HCT116 (cell line): ENCODE measurements at places on chromosomes 5 and 9. TPM values are rescaled to one million over a fixed set of nuclear protein-coding genes. Genes with fewer than 3 reads are reported as not detected.

Gene APBA1
- total RNA-seq, result 0.20 TPM

Gene BAAT
- 0.25 TPM for total RNA-seq

Gene LCN10
- total RNA-seq, result not detected

GRCh38 chr5:63700241-63700640, 262.0 kb downstream of the HTR1A start:
- H3K36me3 ChIP-seq, result no peaks in the 10 kb centered on the region
- DNase-seq, result no peak
- H3K4me3 ChIP-seq, result no peak overlapping the region
- no peak overlapping the region for H3K27ac ChIP-seq
- H3K27me3 ChIP-seq, result no peaks in the 10 kb centered on the region
- H3K4me1 ChIP-seq, result no peaks in the 10 kb centered on the region

DNA sequence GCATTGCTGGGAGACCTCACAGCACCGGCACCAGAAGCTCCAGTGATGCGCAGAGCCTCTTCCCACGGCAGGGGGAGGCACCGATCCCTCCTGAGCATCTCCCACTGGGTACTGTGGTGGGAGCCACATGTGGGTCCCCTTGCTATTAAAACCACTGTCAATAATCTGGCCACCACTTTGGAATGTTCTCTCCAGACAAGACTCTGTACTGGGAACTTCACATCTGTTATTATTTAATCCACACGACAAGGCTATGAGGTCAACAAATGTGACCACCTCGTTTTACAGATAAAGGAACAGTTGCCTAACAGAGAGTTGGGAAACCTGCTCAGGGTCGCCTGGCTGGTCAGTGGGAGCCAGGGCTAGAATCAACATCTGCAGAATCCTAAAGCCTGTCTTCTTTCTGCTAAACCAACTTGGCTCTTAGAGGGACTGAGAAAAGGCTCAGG, 72.7 kb downstream of the EPB41L4B start:
- H3K36me3 ChIP-seq, result no peaks in the 10 kb centered on the region
- peaks cover 6% of the 10 kb centered on the region for H3K4me1 ChIP-seq
- no peaks in the 10 kb centered on the region for H3K27me3 ChIP-seq
- no peak overlapping the region for H3K4me3 ChIP-seq
- no peak overlapping the region for H3K27ac ChIP-seq

- DNase-seq, result no peak
- H3K27me3 ChIP-seq, result no peaks in the 10 kb centered on the region
- no peak overlapping the region for H3K27ac ChIP-seq
- H3K4me1 ChIP-seq, result no peaks in the 10 kb centered on the region
- H3K4me3 ChIP-seq, result no peak overlapping the region
- H3K36me3 ChIP-seq, result no peaks in the 10 kb centered on the region
Observed at GRCh38 chr5:134892282-134892681, 12.6 kb upstream of the PCBD2 start.

- peaks cover 37% of the 10 kb centered on the region for H3K4me1 ChIP-seq
- H3K27ac ChIP-seq, result no peak overlapping the region; the same call in 1 of the 2 replicates
- DNase-seq, result no peak
- H3K4me3 ChIP-seq, result no peak overlapping the region
Observed at GRCh38 chr5:93569300-93570160, 11.5 kb downstream of the NR2F1-AS1 start.

- no peak overlapping the region for H3K27ac ChIP-seq
- H3K4me3 ChIP-seq, result no peak overlapping the region
- no peaks in the 10 kb centered on the region for H3K36me3 ChIP-seq
Observed at GRCh38 chr9:122190597-122191381, 31.1 kb downstream of the MORN5 start.
